Ureter (tissue), 1 donor: ENCODE measurements at places on chromosomes 5 and 9. TPM values are rescaled to one million over a fixed set of nuclear protein-coding genes. Genes with fewer than 3 reads are reported as not detected.

GRCh38 chr9:106726070-106726815, 136.7 kb upstream of the ZNF462 start:
- no peak for DNase-seq

GRCh38 chr5:124665035-124665434, 81.4 kb downstream of the ZNF608 start:
- no peak for DNase-seq

Gene STARD4
- total RNA-seq = 8.9 TPM

Gene C5orf46
- not detected for total RNA-seq

Gene PCDHGA7
- 5.8 TPM for total RNA-seq

DNA sequence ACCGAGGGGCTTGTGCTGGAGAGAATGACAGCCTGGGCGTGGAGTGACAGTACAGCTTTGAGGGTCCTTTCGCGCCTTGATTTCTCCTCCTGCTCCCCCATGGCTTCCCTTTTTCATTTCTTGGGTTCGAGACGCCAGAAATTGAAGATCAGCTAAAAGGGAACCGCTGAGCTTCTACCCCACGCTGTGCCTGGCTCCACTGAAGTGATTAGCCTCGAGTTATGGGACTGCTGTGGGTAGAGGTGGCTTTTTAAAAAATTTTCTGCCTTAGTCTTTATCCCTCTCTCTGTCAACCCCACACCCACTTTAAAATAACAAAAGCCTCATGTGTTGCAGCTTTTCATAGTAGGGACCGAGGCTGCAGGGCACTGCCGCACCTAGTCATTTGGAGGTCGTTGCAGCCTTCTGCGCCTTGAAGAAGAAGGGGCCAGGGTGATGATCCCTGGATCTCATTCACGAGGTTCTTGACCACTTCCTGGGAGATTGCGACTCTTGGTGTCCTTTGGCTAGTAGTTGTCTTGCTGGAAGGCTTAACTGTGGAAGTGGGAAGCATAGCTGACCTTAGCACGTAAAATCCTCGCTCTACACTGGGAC, 603 bp downstream of the PPIP5K2 start:
- no peak for DNase-seq

Gene FAM81B
- total RNA-seq = 0.57 TPM
